ENCODE measurements at places on chromosomes 16 and 17. TPM values are rescaled to one million over a fixed set of nuclear protein-coding genes. Genes with fewer than 3 reads are reported as not detected.

MAPT gene
- polyA plus RNA-seq, result 6.2 TPM

- DNase-seq, result no peak
Observed at GRCh38 chr16:64217789-64218535, 903.9 kb downstream of the CDH11 start.

PPY gene
- polyA plus RNA-seq, result 1.1 TPM

GRCh38 chr17:18247613-18248001 is 10.9 kb downstream of the FLII start:
- DNase-seq, result no peak

DNA sequence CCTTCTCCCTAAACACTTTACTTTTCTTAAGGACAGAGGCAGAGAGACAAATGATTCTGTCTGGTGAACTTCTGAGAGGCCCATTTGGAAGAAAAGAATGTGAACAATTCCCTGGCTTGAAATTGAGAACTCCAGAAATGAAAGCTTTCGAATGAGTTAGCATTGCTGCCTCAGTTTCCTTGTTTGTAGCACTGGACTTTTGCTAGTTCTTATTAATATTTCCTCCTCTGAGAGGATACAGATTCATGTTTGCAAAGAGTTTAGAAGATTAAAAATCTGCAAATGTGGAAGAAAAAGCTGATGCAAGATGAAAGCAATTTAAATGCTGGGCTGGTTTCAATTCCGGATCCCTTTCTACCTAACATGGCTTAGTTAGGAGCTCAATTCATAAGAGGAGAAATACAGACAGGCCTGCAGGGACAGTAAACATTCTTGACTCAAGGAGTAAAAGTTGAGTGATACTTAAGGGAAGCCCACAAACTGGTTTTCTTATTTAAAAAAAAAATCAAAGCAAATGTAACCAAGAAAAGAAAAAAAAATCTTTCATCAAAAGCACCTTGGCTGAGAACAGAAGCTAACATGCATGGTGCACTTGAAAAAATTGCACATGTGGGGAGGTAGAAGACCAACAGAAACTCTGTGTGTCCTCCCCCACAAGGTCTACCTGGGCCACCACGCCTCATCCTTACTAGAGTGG is 27.1 kb downstream of the HNF1B start:
- no peak for DNase-seq

DNA sequence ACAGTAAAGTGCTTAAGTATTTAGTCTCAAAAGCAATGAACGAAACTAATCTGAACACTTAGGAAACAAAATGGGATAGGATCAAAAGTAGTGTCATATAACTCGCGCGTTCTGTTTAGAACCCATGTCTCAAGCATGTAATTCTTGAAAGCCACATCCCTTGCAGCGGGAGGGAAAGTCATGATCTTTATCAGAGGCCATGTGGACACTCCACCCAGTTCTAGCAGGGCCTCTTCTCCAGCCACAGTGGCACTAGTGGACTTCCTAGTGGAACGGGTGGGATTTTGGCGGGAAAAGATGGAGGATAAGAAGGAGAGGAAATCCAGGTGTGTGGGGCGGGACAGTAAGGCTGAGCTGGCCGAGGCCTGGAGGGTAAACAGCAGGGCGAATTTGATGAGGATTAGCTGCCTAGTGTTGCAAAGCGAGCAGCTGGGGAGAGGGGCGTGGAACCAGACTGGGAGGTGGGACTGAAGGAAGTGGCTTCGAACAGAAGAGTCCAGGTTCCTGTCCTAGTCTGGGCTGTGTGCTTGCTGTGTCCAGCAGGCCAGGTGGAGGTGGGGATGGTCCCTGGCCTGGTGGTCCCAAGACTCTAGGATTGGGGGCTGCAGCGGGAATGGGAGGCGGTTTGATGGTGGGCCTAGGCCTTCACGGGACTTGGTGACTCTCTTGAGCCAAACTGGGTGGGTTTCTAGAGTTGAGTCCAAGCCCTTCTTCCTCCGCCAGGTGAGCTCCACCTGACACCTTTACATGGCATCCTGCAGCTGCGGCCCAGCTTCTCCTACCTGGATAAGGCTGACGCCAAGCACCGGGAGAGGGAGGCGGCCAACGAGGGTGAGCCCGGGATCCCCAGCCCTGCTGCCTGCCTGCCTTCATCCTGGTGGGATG is 15.9 kb downstream of the POLR3E start:
- no peak for DNase-seq

- no peak for DNase-seq
Observed at GRCh38 chr17:80944326-80944725, 47.3 kb upstream of the CHMP6 start.

DNA sequence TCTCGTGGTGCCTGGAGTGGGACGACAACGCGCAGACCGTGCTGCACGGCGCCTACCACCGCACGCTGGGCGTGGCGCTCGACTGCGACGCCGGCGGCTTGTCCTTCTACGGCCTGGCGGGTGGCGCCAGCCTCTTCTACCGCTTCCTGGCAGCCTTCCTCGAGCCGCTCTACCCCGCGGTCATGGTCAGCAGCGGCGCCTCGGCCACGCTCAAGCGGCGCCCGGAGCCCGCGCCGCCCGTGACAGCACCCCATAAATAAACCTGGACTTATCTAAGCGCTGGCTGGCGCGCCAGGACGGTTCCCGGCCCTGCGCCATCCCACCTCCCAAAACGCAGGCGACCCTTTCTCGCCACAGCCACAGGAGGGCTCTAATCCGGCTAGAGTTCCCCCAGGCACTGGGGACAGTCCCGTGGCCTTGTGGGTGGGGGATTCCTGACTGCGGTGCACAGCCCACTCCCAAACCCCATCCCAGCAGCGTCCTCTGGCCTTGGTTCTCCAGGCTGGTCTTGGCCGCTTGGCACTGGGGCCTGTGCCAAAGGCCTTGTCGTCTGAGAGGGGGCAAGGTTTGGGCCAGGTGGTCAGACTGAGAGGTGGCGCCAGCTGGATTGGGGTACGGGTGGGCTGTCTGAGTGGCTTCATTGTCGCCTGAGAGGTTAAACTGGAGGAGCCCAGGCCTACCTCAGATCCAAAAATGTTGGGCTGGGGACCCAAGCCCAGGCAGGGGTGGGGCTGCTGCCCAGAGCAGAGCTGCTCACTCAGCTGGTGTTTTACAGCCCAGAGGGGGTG is 10.1 kb upstream of the SLC16A5 start:
- no peak for DNase-seq

DNA sequence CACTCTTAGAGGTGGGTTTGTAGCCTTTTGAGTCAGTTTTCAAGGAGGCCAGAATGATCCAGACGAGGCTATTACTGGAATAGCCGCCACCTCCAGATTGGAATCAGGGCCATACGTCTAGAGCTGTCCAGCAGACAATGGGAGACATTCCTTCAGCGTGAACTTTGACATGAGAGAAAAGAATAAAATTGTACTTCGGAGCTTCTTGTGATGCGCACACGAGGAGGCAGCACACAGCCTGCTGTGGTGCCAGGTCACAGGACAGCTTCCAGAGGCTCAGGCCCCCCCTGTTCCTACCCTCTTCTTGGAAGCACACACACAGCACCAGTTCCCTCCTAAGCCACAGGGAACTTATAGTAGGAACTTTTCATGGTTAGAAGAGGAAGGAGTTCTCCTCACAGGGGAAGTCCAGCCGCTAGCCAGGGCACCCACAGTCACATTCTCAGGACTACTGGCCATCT is 81.0 kb downstream of the VPS53 start:
- peak; percentile 10 for DNase-seq

DNA sequence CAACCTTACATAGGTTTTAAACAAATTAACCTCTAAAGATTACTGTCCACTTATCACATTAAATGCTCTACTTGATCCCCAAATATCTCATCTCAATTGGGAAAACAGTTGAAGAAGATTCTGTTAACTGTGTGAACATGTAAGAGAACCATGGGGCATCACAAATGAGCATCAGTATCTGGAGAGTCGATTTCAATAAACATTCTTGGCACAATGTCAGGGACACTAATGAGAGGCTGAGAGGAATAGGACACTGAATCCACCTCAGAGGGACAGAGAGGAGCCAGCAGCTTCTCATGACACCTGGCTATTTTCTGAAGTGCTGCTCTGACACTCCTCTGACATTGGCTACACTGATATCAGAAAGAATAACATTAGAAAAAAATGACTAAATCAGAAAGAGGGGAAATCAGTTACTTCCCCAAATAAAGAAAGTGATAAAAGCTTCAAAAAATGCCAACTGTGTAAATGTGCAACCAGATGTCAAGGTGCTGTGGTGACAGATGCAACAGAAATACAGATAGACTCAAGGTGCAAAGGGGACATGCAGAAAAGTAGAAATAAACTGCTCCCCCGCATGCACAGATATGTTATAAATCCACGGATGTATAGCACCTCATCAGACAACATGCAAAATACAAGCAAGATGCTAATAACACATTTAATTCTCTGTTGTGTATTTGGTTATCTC is 67.4 kb downstream of the SNX11 start:
- no peak for DNase-seq

DNA sequence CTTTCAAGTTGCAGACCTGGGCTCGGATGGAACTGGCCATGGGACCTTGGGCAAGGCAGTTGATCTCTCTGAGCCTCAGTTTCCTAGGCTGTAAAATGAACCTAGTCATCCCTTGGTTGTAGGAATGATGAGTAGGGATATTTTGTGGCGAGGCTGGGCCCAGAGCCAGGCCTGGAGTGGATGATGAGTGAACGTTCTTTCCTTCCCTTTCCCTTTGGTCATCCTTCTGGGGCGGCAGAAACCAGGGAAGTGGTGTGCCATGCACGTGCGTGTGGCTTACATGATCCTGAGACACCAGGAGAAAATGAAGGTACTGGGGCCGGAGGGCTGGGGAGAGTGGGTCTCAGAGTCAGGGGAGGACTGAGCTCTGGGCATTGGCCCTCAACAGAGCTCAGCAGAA is 8.4 kb downstream of the FBRS start:
- DNase-seq, result no peak

- no peak for DNase-seq
Observed at GRCh38 chr17:17763734-17764133, 73.1 kb downstream of the SREBF1 start.

DNA sequence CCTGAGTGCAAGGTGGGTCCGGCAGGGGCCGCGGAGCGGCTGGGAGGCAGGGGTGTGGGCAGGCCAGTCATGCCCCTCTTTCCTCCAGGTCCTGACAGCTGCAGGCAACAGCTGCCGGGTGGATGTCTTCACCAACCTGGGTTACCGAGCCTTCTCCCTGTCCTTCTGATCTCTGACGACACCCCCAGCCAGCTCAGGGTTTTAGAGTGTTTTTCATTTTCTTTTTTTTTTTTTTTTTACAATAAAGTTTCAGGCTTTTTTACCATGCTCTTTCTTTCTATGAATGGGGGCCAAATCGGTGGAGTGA is 3.6 kb downstream of the THOC6 start:
- DNase-seq, result no peak

OTOA gene
- polyA plus RNA-seq, result 0.14 TPM

DNA sequence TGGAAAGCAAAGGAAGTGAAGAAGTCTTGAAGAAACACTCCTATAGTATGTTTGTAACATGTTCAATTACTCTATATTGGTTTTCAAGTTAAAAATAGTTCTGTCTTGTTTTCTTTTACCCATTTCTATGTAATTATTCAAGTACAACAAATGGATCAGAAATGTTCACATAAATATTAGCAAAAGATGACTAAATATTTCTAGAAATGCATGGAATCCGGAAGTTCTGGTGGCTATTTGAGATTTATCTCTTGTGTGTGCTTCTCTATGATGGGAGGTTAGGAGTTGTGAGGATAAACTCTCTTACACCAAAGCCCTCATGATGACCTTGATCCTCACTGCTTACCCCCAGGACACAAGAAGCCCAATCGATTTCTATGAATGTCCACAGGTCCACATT is 237.5 kb downstream of the CDH8 start:
- no peak for DNase-seq

GRCh38 chr17:71938340-71939010 is 182.3 kb upstream of the SOX9 start:
- DNase-seq, result no peak

WNT9B gene
- polyA plus RNA-seq, result 0.13 TPM

SOST gene
- 0.14 TPM for polyA plus RNA-seq

EXOC3L1 gene
- 10.0 TPM for polyA plus RNA-seq

- no peak for DNase-seq
Observed at GRCh38 chr17:80693511-80693910, 148.9 kb downstream of the RPTOR start.

DNA sequence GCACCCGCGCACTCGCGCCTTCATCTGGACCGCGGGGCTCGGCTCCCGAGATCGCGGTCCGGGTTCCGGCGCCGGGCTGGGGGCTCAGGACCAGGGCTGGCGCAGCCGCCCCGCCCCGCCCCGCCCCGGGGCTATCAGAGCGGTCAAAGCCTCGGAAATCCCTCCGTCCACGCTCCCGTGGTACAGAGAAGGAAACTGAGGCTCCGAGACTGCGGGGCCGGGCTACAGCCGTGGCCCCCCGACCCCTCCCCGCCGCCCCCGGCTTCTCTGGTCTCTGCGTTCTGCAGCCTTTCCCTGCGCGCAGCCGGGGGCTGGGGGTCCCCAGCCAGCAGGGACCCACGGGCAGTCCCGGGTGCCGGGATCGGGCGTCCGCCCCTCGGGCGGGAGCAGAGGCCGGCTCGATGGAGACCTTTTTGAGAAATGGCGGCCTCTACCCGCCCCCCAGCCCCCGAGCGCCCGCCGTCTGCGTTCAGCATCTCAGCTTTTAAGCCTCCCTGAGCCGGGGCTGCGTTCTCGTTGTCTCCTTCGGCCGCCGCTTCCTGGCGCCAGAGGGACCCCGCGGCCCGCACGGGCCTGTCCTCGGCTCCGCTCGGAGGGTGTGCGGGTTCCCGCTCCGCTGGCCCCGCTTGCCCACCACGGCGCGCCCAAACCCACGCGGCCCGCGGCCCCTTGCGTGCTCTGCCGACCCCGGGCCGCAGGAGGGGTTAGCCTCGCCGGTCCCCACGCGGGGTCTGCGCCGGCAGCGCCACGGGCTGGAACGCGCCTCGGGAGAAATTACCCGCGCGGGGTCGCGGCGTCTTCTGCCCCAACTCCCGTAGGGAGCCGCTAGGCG is 1.5 kb upstream of the NPTX1 start:
- DNase-seq, result peak; percentile 57

- DNase-seq, result no peak
Observed at GRCh38 chr16:28264656-28265055, 27.7 kb upstream of the SBK1 start.

NPB gene
- 2.1 TPM for polyA plus RNA-seq

All from left lung (tissue), 14 donors.